ENCODE measurements at places on chromosomes 6 and 20.
A peak's percentile ranks its signal among the peaks of the same experiment; 100 is the strongest.

DNA sequence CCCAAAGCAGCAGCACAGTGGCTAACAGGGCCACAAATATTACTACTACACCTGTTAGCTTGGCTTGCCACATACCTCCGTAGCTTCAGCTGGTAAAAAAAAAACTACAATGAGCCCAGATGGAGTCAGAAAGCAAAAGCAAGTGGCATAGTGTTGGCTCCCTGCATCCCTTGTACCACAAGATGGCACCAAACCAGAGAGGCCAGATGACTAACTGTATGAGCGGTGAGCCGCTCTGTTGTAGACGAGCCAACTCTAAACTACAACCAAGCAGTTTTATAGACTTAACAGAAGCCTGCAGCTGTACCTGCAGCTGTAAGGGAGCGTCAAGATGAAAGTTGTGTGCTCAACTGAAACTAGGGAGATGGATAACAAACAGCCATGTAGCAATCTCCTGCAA lies 84.5 kb upstream of the MCHR2 start:
- DNase-seq = peak; percentile 8

DNA sequence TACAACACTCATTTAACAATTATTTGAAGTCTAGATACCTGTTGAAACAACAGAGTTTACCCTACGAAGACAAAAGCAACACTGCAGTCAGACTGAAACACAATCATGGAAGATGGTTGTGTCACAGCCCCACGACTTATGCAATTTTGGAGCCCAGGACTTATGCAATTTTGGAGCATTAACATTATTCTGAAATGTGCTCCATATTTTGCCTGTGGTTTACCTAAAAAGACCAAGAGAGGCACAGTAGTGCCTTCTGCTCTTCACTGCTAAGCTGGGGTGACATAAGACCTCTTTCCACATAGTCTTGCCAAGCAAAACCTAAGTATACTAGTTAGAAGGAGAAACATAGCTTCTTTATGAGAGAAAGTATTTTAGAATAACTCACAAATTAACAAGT lies 216.5 kb downstream of the PTPRK start:
- no peak for DNase-seq

DNA sequence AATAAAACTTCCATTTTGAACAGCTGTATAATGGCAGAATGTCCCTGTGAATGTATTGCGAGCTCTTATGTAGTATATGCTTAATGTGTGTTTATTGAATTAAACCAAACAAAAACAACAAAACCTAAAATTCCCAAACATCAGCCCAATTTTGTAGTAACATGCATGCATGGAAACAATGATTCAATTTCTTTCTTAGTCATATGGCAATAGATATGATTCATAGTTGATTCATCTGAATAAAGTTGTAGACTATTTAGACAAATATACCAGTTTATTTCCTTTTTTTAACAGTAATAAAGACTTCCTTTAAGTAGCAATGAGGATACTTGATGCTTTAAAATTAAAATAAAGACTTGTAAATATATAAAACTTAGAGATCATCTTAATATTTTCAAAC lies 670.6 kb downstream of the CD109 start:
- no peak for DNase-seq

DNA sequence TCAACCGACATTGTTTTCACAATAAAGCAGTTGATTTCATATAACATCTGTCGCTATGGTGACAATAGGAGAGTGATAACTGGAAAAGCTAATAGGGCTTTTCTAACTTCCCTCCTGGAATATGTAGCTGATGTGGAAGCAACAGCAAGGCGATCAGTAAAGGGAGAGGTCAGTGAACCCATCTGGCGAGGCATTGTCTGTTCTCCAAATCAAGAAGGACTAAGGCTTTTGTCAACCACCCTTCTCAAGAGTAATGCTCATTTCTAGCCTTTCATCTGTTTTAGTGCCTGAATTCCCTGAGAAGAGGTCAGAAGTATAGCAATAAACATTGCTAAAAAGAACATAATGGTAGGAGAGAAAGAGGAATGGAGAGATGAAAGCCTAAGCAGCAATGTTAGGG lies 201.3 kb downstream of the AKAP7 start:
- DNase-seq = no peak

DNA sequence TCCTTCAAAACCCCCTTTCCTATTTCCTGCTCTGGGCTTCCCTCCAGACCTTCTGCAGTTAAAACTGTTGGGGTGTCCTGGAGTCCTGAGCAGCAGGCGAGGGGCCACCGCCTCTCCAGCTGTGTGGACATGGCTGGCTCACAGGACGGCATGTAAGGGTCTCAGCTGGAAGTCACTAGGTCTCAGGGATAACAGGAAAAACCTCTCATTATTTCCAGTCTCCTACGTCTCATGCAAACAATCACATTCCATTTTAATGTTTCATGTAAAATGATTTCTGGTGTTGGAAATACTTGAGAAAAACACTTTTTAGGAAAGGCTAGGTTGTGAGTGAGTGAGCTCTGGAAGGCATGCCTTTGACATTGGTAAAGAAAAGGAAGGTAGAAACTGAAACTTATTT lies 158.7 kb downstream of the SCML4 start:
- no peak for DNase-seq

DNA sequence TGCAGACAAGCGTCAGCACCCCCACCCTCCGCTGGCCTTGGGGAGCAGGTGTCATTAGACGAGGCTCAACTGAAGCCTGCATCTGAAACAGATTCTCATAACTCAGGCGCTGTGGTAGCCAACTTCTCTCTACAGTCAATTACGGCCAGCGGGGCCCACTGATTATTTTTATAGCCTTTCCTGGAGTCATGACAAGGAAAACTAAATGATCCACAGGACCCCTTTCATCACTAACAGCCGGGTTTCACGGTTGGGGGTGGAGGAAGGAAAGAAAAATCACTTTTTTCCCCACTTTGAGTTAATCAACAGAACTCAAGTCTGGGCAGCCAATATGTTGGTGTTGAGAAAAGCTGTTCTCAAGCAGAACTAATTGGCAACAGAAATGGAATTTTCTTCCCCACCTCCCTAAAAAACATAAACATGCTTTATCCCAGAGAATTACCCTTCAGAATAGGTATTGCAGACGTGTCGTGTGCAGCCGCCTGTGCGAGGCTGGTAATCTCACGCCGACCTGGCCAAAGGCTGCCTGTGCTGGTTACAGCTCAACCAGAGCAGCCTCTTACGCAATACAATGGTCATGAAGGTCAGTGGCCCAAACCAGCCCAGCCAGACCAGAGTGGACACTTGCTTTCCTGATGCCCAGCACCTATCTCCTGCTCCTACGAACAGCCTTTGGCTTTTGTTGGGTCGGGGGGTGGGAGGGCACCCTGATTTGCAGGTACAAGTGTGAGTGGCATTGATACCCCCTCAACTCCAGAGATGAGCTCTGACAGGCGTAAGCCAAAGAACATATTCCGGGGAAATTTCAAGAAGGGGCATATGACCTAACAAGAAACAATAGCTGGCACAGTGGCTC lies 11.0 kb downstream of the RIPOR3 start:
- DNase-seq = peak; percentile 75

- DNase-seq = peak; percentile 25
These were observed 72.9 kb upstream of the DTNBP1 start for GRCh38 chr6:15735567-15736265.

DNA sequence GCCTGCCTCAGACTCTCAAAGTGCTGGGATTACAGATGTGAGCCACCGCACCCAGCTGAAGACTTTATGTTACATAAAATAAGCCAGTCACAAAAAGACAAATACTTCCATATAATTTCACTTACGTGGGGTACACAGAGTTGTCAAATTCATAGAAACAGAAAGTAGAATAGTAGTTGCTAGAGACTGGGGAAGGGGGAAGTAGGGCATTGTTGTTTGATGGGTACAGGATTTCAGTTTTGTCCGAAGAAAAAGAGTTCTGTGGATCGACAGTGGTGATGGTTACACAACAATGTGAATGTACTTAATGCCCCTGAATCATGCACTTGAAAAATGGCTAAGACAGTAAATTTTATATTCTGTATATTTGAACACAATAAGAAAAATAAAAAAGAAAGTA lies 41.6 kb upstream of the ANKEF1 start:
- no peak for DNase-seq

DNA sequence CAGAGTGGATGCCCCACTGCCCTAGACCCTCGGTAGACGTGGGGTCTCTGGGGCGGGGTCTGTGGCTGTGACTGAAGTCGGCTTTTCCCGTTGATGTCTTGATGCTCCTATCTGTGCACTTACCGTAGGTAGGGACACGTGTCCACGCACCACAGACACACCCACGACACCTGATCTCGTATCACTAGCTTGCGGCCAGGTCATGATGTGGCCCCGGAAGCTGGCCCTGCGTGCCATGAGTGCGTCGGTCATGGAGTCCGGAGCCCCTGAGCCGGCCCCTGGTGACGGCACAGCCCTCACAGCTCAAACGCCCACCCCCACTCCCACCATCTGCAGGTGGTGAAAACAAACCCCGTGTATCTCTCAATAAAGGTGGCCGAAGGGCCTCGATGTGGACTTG lies 33.9 kb upstream of the MRGBP start:
- no peak for DNase-seq

GRCh38 chr6:42250274-42250931 lies 32.7 kb upstream of the MRPS10 start:
- DNase-seq = no peak

- DNase-seq = no peak
These were observed 541.6 kb upstream of the POU3F2 start for GRCh38 chr6:98292810-98293209.

DNA sequence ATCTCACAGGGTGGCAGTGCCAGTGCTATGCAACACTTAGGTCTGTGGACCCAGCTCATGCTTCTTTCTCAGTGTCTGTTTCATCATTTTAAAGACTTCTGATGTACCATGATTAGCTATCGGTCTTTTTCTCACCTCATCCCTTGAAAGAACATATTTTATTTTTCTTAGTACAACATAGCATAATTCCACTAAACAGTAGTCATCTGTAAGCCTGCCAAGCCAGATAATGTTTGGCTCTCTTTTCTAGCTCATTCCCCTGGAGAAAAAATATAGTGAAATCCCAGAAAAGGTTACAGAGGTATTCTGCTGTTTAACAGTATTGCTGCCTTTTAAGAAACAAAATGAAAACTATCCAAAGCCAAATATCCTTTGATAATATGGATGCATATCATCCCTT lies 177.0 kb upstream of the MMS22L start:
- no peak for DNase-seq

- no peak for DNase-seq
These were observed 92.6 kb downstream of the SNX5 start for GRCh38 chr20:17875981-17876385.
